Stimulated activated CD4-positive, alpha-beta T cell treated with anti-CD3 and anti-CD28 coated beads, Interleukin-1b, Interleukin-23, amount 100 ng/mL, for 48 hours (primary cell): ENCODE measurements at places on chromosomes 1 and 21.

DNA sequence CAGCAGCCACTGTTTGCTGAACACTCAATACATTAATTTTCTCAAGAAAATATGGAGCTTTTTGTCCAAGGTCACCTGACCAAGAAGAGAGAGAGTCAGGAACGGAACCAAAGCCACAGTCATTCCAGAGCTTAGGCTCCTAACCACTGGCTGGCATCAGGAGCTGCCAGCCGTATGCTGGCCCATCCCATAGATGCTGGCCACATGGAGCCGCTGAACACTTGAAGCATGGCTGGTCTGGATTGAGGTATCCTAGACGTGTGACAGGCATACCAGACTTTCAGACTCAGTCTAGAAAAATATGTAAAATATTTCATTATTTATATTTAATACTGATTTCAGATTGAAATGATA, 458.7 kb downstream of the MATN1 start:
- DNase-seq: no peak

DNA sequence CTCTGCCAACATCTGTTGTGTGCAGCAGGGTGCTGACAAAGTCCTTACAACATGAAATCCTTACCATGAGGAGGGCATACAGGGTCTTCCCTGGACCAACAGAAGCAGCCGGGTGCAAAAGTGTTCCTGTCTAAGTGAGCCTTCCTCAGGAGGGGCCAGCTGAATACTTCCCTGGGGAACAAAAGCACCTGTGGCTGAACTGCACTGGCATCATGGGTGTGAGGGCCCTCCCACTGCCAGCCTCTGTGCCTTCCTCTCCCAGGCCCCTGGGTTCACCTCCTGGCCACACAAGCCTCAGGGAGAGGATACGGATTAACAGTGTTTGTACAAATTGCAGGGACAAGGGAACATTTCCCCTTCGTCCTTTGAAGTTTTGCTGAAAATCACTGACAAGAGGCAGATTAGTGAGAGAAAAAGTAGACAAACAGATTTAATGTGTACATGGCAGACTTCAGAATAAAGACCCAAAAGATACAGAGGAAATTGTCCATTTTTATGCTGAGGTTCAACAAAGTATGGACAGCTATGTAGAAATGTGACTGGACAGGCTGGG, 91.0 kb upstream of the PPM1J start:
- no peak for DNase-seq

DNA sequence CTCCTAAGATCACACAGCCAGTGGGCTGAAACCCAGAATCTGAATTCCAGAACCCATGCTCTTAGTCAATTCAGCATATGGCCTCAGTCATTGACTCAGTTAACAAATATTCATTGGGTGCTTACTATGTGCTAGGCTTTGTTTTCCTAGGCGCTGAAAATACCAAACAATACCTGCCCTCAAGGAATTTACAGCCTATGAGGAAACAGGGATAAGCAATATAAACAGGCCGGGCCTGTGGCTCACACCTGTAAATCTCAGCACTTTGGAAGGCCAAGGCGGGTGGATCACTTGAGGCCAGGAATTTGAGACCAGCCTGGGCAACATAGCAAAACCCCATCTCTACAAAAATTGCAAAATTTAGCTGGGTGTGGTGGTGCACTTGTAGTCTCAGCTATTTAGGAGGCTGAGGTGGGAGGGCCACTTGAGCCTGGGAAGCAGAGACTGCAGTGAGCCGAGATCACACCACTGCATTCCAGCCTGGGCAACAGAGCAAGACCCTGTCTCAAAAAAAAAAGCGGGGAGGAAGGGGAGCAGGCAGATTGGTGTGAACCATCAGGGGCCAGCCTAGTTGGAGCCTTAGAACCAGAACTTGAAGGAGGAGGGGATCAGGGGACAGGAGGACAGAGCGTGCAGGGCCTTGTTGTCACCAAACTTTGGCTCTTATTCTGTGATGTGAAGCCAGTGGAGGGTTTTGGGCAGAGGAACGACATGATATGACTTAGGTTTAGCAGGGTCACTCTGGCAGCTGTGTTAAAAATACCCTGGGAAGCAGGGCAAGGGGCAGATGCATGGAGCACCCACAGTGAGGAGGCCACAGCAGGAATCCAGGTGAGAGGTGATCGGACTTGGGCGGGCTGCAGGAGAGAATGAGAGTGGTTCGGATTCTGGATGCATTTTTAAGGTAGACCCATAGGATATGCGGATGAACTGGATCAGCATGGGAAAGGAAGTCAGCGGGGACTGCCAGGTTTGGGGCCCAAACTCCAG, 5.8 kb downstream of the TINAGL1 start:
- no peak for DNase-seq

GRCh38 chr1:229726061-229726460, 100.0 kb downstream of the URB2 start:
- DNase-seq: no peak

DNA sequence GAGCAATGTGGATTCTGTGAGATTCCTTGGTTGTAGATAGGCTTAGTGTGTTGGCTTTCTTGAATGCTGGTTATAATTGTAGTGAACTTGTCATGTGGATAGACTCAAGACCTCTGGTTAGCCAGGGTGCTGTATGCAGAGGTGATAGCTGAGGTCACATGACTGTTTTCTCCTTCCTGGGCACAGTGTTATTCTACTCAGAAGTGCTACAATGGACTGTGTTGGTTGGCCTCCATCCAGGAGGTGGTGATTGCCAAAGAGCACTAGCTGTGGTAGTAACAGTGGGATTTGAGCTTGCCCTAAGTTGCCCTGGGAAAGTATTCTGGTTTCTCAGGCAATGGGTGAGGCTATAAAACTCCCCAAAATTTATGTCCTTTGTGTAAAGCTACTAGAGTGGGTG, 71.6 kb downstream of the SH3BGR start:
- no peak for DNase-seq

- no peak for DNase-seq
Observed at GRCh38 chr1:236875975-236876374, 80.9 kb downstream of the MTR start.

- DNase-seq: no peak
Observed at GRCh38 chr21:36689324-36689723, 9.6 kb upstream of the SIM2 start.

DNA sequence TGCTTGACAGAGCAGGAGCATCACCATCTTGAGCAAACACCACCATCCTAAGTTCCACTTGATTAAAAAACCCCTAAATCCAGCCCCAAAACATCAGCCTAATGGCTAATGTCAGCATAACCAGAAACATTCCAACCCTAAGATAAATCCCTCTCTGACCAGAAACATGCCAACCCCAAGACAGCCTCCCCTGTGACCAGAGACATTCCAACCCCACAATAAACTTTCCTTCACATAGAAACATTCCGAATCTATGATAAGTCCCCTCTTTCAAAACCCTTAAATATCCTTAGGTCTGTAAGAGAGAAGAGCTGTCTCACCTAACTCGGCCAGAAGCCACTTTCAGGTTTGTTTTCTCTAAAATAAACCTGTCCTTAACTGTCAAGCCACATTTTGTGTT, 17.4 kb upstream of the SLC2A5 start:
- no peak for DNase-seq

- DNase-seq: no peak
Observed at GRCh38 chr1:210377731-210378333, 49.1 kb downstream of the HHAT start.

DNA sequence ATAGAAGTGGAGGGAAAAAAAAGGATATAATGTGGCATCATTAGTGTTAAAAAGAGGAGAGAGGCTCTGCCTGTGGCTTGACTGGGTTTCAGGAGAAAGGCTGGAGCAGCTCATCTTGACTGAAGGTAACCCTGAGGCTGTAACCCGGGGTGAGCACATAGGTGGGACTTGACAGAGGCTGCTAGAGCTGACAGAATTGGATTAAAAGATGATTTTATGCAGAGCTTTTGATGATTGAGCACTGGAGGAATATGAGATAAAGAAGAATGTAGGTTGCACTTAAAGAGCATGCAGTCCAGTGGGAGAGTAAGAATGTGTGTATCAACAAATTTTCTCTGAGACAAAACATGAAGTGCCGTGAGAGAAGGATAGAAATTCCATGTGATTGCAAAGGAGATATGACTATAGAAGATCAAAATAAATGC, 17.3 kb downstream of the LAMC1 start:
- no peak for DNase-seq

GRCh38 chr1:236779312-236779711, 15.8 kb upstream of the MTR start:
- no peak for DNase-seq

DNA sequence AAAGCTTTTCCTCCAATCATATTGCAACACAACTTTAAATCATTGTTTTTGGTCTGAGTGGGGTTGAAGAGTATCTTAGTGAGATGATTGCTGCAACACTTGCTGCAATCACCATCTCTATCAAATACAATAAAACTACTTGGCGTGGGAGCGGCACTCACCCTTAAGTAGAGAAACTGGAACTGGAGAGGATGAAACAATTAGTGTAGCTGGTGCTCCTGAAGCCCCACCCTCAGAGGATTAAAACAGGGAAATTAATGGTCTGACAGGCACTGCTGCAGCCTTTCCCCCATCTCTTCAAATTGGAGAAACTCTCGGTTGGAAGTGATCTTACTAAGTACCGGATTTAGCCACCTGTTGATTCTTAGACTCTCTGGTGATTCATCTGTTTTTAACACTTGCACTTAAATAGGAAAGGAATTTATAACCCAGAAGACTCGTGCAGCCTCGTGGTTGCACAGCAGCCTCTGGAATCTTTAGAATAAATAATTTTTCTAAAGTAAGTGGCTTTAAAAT, 80.5 kb upstream of the KIF26B start:
- no peak for DNase-seq

GRCh38 chr1:229209816-229210215, 61.1 kb upstream of the RAB4A start:
- DNase-seq: no peak

DNA sequence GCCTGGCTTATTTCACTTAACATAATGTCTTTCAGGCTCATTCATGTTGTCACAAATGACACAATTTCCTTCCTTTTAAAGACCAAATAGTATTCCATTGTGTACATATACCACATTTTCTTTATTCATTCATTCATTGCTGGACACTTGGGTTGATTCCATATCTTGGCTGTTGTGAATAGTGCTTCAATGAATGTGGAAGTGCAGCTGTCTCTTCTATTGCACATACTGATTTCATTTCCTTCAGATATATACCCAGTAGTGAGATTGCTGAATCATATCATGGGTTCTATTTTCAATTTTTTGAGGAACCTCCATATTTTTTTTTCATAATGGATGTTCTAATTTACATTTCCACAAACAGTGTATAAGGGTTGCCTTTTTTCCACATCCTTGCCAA, 38.6 kb upstream of the WLS start:
- DNase-seq: no peak

DNA sequence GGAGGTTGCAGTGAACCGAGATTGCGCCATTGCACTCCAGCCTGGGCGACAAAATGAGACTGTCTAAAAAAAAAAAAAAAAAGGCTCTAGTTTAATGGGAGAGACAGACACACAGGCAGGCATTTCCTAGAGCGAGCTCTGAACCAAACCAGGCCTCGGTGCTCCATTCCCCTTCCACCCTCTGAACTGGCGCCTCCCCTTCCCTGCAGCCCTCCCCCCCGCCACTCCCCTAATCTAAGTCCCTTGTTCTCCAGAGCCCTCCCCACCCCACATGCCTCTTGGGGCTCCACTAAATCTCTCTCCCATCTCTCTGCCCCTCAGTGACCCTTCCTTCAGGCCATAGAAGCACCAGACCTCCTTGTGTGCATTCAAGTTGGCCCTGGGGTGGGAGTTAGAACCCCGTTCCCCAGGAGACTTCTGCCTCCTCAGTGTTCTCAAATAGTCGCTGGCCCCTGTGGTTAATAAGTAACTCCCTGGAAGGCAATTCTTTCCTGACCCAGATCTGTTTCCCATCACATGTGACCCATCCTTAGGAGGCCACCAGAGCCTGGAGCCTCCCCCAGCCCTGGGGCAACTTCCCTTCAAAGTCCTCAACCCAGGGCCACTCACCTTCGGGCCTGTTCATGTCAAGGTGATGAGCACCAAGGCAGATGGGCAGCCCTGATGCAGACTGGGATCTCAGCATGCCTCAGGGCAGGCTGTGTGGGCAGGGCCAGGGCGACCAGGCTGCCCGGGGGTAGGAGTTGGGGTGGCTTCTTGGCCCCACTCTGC, 42.6 kb upstream of the EPB41 start:
- no peak for DNase-seq

GRCh38 chr1:3672971-3673361, 20.6 kb downstream of the TP73 start:
- no peak for DNase-seq

- DNase-seq: no peak
Observed at GRCh38 chr1:8460784-8461183, 142.9 kb downstream of the SLC45A1 start.

DNA sequence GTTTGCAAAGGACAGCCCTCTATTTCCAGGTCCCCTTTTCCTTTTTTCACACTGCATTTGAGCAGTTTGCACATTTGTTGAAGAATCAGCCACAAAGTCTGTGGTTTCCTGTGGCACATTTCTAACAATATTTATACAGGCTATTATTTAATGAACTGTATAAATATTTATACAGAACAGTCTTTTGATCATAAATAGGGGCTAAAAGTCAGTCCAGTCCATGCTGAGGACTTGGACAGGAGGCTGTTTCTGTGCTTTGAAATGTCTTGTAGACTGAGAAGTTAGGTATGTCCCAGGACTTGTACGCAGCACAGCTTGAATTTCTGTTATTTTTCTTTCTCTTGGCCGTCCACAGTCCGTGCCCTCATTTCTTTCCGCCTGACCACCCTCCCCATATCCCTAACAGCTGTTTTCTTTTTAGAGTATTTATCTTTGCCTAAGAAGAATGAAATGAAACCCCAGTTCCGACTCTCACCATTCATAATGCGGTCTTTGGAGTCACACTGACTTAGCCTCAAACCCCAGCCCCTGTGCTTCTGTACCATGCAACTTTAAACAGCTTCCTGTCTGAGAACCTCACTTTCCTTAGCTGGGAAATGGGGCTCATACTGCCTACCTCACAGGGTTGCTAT, 19.7 kb downstream of the FGGY start:
- DNase-seq: no peak

- peak; percentile 41 for DNase-seq
Observed at GRCh38 chr1:1677718-1678580, 14.6 kb downstream of the SLC35E2B start.

DNA sequence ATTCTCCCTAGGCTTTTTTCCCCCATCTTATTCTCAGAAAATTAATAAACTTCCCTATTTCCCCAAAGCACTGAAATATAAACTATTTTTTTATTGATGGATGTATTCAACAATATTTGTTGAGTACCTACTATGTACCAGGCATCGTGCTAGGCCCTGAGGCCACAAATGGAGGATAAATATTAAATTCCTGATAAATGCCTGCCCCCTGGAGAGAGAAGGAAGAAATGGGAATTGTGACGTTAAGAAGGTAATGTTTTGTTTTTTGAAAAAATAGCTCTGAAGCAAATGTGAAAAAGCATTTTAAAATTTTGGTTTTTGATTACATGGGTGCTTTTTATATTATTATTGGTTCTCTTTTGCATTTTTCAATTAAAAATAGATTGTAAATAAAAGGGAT, 60.5 kb upstream of the DPT start:
- DNase-seq: no peak
